ENCODE measurements at places on chromosomes 11 and 22. TPM values are rescaled to one million over a fixed set of nuclear protein-coding genes. Genes with fewer than 3 reads are reported as not detected.

PLAAT2 gene
- total RNA-seq: not detected

- DNase-seq: no peak
Observed at GRCh38 chr22:22167791-22168189, 76.8 kb upstream of the VPREB1 start.

NXPE1 gene
- total RNA-seq: not detected

- DNase-seq: no peak
Observed at GRCh38 chr11:87254562-87254961, 216.8 kb downstream of the TMEM135 start.

- DNase-seq: no peak
Observed at GRCh38 chr11:18844753-18845367, 53.3 kb upstream of the PTPN5 start.

RASGRP2 gene
- 3.7 TPM for total RNA-seq

GRCh38 chr11:19820100-19820499 is 107.5 kb downstream of the NAV2 start:
- DNase-seq: no peak

MOGAT2 gene
- not detected for total RNA-seq

DNA sequence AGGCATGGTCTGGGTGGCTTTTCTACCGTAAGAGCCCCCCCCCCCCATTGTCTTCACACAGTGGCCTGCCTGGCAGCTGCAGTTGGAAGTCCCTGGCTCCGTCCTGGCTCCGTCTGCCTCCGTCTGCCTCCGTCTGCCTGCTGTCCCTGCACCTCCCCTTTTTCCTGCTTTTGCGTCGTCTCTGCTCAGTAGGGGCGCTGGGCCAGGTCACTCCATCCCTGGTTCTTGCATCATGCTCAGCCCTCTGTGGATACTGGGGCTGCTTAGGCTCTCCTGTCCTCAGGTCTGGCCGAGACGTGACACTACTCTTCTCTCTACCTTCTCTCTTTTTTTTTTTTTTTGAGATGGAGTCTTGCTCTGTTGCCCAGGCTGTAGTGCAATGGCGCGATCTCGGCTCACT is 27.8 kb downstream of the AP2A2 start:
- no peak for DNase-seq

DNA sequence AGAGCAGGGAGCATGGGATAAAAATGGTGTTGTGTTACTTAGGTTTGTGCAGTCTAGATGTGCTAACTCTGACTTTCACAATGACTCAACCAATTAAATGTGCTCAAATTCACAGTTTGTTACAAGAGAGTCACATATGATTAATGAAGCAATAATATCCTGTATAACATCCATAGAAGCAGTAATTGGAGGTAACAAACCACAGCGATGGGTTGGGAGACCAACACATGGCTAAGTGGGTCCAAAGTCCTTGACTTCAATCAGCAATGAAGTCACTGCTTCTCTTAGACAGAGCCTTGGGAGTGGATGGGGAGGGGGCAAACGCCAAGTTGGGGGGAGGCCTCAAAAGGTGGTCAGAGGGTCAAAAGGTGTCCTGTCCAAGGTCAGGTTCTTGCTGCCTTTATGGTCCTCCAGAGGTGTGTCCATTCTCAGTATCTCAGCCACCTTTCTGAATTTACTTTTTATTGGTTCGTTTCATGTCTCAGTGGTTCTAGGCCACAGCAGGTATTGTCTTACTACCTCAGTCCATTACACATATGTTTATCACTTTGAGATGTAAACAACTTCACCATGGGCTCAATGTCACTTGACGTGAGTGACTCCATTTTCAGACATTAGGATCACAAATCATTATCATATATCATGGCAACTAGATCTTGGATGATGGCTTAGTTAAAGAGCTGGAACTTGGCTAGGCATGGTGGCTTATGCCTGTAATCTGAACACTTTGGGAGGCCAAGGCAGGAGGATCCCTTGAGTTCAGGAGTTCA is 32.4 kb downstream of the SLN start:
- DNase-seq: no peak

GRCh38 chr11:94924612-94925011 is 48.7 kb downstream of the CWC15 start:
- DNase-seq: no peak

- no peak for DNase-seq
Observed at GRCh38 chr11:93000511-93001476, 31.3 kb downstream of the MTNR1B start.

C22orf31 gene
- total RNA-seq: not detected

- DNase-seq: peak; percentile 82
Observed at GRCh38 chr22:50544078-50544745, 1.5 kb upstream of the KLHDC7B start.

DNA sequence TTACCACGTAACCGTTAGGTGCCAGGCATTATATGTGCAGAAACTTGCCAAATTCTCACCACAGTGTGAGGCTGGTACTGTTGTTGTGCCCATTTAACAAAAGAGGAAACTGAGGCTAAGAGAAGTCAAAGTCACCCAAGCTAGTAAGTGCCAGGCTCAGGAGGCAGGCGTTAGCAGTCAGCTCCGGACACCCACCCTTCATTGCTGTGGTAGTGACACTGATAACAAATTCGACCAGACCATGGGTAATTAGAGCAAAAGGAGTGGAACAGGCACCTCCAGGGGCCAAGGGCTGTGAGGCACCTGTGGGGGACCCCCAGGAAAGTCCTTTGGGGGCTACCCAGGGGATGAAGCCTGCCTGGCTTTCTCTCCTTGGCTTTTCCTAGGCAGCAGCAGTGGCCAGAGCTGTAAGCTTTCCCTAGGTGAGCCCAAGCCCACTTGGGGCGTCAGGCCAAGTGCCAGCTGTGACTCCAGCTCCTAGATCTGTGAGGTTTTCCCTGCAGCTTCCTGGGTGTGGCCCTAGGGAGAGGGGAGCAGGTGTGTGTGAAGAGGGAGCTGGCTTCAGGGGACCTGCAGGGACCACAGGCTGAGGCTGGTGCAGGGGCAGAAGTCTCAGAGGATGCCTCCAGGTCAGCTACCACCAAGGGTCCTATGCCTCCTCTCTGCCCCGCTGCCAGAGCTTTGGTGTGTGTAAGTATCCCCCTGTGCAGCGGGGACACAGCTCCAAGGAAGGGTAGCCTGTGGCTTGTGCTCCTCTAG is 19.7 kb upstream of the ALX4 start:
- no peak for DNase-seq

DNA sequence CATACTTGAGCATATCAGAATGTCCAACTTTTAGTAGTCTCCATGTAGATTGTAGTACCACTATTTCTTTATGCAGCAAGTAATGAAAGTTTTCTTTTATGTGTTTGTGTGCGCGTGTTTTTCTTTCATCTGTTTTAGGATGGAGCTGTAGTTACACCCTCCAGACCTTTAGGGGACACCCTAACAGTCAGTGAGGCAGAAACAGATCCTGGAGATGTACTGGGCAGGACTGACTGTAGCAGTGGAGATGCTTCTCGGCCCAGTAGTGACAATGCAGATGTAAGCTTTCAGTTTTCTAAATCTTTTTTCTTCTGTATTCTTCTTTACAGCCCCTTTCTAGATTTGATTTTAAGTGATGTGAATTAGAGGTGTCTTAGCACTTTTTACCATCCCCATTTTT is 79.9 kb upstream of the GRIK4 start:
- DNase-seq: no peak

- DNase-seq: no peak
Observed at GRCh38 chr11:63910675-63911074, 6.3 kb downstream of the RCOR2 start.

Data from activated T-cell treated with anti-CD3 and anti-CD28 coated beads, Interleukin-2, amount 50 U/mL, for 4 hours (primary cell).